H9 (cell line): ENCODE measurements at places on chromosomes 13 and 19.

- no peak for DNase-seq
These were observed 10.2 kb downstream of the CDC37 start for GRCh38 chr19:10393137-10393536.

DNA sequence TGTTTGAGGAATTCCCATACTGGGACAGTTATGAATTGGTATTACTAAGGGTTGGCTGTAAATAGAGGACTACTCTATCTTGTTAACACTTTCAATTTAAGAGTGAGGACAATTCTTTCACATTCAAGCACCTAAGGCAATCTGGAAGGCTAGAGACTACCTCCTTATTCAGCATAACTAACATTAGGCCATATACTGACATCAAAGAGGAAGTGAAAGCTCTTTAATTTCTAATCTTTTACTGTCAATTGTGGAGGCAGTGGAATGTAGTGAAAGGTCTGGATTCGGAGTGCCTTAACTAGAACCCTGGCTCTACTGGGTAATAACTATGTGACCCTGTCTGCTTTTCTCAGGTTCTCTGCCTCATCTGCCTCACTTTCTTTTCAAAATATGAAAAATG is 134.0 kb downstream of the UFM1 start:
- no peak for DNase-seq

DNA sequence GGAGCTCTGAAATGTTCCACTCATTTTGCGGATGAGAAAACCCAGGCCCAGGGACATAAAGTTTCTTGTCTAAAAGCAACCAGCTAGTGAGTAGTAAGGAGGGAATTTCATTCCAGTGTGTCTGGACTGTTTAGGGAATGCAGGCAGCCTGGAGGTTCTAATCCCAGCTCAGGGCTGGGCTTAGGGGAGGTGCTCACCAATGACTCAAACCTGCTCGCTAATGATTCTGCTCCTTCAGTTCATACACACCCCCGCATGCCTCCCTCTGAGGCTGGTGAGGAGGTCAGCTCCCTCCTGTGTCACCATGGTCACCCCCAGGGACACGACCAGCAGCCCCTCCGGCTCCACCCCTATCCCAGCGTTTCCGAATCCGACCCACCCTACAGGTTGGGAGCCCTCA is 34.6 kb downstream of the CYP4F2 start:
- DNase-seq, result no peak

GRCh38 chr13:112066624-112067004 is 335 bp upstream of the SOX1 start:
- peak; percentile 91 for DNase-seq

- DNase-seq, result no peak
These were observed 6.4 kb downstream of the KLF2 start for GRCh38 chr19:16330806-16331690.
